Fibroblast of skin of left biceps (primary cell): ENCODE measurements at places on chromosomes 6 and 20.
A peak's percentile ranks its signal among the peaks of the same experiment; 100 is the strongest.

DNA sequence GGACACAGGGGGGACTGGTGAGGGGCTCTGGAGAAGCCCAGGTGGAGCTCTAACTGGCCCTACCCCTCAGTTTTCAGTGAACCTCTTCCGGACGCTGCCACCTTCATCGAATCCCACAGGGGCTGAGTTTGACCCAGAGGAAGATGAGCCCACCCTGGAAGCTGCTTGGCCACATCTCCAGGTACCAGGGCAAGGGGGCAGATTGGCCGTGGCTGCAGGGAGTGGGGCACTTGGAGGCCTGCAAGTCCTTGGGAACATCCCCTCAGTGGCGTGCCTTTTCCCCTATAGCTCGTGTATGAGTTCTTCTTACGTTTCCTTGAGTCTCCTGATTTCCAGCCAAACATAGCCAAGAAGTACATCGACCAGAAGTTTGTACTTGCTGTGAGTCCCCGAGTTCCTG lies 6.6 kb downstream of the MEA1 start:
- DNase-seq = no peak

DNA sequence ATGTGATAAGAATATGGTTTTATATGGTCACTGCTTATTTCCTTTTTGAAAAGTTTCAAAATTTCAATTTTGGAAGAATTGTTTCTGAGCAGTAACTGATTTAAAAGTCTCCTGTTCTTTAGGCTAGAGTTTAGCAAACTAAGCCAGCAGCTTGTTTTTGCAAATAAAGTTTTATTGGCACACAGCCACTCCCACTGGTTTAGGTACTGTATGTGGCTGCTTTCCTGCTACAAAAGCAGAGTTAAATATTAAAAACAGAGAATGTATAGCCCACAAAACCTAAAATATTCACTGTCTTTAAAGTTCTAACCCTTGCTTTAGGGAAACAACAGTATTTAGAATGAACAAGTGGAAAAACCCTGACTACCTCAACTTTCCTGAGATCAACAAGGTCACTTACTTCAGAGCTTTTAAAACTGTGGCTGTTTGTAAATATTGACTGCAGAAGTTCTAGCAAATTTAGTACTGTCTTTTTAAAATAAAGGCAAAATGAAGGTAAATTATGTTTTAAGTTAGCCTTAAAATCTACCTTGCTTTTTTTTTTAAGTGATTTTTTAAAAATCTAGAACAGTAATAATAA lies 104.1 kb downstream of the B3GAT2 start:
- no peak for DNase-seq

GRCh38 chr20:47300071-47300470 lies 56.4 kb downstream of the ZMYND8 start:
- no peak for DNase-seq

- DNase-seq = no peak
Measured at GRCh38 chr6:71045296-71045695, 88.4 kb upstream of the B3GAT2 start.

DNA sequence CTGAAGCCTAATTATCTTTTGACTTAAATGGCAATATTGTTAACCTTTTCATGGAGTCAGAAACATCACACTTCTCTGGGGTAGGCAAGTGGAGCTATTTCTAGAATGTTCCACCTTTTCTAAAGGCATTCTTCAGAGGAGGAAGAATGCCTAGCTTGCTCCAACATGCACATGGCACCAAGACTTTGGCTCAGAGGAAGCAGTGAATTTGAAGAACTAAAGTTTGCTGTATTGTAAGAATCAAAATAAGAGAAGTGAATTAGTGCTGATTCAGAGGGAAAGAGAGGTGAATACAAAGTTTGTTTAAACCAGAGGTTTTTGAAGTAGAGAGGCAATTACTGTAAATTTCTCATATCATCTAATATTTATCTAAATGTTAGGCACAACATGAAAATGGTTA lies 92.2 kb downstream of the SOBP start:
- no peak for DNase-seq

DNA sequence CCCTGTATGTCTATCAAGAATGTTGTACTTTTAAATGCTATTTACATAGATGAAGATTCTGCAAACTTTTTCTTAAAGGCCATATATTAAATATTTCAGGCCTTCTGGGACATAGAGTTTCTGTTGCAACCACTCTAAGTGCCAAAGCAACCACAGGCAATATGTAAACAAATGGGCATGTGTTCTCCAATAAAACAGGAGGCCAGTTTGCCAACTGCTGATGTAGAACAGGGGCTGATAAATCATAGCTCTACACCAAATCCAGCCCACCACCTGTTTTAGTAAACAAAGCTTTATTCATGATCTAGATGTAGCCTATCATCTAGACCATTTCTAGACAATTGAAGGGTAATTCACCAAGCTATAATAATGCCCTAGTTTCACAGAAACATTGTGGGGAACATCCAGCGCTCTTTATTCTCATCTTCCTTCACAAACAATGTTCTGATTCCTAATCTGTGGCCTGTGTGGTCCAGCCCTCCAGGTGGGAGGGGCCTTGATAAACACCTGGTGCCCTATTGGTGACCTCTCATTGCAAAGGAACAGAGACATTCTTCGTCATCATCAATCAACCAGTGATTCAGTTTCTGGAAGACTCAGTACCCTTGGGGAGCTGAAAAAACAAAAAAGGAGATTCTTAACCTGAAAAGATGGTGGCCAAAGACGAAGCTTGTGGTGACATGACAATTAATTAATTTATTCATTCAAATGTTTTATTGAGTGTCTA lies 80.2 kb downstream of the PREP start:
- no peak for DNase-seq

GRCh38 chr20:37850036-37850592 lies 52.8 kb upstream of the VSTM2L start:
- no peak for DNase-seq

GRCh38 chr6:134340179-134340975 lies 22.5 kb upstream of the SGK1 start:
- DNase-seq = peak; percentile 5

DNA sequence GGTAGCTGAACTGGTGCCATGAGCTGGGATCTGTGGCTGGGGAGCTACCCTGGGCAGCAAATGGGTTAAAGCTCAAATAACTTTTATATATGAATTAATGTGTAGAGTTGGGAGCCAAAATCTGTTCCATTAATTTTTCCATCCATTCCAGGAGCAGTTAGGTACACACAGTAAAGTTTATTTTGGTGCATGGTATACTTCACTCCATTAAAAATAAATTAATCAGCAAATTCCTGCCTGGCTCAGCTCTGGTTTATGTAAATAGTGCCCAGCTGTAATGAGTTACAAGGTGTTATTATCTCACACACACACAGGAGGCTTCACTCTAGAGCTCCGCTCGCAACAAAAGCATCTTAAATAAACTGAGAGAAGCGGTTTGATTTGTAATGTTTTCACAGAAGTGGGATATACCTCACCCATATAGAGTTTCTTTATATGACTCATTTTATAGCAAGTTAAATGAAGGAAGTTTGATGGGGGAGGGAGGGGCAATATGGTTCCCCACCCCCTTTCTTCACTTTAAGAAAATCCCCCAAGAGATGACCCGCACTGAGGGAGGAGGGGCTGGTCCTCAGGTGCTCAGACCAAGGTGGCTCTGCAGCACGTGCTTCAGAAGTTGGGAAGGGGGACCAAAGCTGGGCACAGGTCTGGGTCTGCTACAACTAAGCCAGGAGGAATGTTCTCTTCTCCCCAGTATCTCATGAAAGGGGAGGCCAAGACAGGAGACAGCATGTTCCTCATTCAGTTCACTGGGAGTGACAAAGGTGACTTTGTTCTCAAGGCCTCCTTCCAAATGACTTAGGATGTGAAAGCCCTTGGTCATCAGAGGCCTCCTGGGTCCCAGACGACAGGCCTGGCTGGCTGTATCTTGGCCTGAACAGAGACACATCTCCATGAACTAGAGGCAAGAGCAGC lies 10.5 kb upstream of the FAM83C start:
- no peak for DNase-seq

DNA sequence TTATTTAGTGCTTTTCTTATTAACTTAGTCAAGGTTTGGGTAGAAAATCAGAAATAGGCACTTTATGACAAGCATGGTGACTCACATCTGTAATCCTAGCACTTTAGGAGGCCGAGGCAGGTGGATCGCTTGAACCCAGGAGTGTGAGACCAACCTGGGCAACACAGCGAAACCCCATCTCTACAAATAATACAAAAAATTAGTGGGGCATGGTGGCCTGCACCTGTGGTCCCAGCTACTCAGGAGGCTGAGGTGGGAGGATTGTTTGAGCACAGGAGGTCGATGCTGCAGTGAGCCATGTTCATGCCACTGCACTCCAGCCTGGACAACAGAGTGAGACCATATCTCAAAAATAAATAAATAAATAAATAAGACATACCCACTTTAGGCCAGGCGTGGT lies 51.3 kb upstream of the THEMIS start:
- no peak for DNase-seq
